ENCODE measurements at places on chromosomes 1 and 21.

DNA sequence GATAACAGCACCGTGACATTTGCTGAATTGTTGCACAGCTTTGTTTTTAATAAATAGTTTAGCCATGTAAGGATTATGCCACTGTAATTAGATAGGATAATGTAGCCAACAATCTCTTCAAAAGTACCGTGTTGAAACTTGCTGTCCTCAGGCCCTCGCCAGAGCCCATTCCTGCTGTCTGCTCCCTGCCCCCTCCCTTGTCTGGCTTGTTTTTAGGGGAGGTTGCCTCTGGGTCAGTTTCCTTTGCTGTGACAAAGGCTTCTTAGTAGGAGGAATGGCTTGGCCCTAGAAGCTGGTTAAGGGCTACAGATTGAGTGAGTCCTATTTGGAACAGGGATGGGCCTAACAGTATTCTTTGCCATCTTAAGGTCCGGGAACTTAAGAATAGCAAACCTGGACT lies 107.9 kb downstream of the LMO4 start:
- no peak for DNase-seq

DNA sequence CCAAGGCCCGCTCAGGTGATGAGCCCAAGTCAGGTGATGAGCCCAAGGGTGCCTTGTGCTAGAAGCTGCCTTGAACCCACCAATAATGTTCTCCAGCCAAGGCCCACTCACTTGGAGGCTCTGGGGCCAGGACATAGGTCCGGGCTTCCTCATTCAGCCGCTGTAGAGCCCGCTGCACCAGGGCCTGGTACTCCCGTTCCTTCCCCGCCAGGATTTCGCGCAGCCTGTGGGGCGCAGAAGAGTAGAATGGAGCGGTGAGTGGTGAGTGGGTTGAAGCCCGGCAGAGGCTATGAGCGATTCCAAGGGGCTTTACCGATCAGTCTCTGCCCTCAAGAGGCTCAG lies 10.5 kb downstream of the MAP3K6 start:
- DNase-seq: no peak

- no peak for DNase-seq
These were observed 39.9 kb downstream of the PEX14 start for GRCh38 chr1:10514490-10515235.

DNA sequence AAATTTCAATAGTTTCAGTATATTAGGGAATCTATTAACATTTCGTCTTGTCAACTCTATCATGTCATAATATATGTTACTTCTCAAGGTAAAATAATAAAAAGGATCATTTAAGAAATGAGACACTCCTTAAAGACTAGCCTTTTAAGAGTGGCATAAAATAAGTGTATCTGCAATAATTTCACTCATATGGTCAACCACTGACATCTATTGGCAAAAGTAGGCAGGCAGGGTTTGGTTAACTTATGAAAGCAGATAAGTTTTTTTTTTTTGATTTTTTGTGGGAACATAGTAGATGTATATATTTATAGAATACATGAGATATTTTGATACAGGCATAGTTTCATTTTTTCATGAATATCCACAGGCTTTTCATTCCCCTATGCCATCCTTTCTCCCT lies 5.5 kb upstream of the RGS21 start:
- no peak for DNase-seq

GRCh38 chr1:218249338-218250140 lies 35.6 kb upstream of the RRP15 start:
- DNase-seq: no peak

DNA sequence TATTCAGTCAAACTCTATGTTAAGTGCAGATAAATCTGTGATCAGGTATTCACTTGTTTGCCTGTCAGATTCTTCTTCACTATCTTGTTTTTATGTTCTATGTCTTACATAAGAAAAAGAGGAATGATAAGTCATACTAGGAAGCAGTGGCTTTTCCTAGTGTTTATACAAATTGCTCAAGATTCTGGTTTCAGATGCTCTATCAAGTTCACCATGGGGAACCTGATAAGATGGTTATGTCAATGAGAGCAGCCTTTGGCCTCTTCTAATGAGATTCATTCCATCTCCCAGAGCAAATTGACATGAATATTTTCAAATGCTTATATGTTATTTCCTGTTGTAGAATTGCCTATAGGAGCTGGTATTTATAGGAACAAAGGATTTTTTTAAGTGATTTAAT lies 218.8 kb upstream of the TMPRSS15 start:
- no peak for DNase-seq

DNA sequence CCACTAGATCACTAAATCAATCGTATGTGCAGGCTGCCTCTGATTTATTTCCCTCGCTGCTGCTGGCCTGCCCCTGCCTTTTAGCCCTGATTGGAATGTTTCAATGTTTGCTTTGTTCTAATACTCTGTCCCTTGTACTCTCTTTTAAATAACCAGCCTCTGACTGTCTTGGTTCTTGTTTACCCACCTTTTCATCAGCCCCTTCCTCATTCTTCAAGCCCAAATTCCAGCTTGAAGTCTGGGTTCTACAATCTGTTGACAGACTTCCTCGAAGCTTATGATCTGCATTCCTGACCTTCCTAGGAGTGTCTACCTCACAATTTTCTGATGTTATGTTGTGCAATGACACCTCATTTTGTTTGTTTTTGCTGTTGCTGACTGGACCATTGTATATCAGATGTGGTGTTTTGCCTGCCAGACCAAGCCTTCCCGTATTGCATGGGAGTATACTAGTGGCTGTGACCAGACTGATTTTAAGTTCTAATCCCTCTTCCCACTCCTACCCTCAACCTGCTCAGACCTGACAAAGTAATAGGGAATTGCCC lies 46.6 kb upstream of the APOBEC4 start:
- no peak for DNase-seq

- DNase-seq: no peak
These were observed 17.8 kb upstream of the PLA2G2E start for GRCh38 chr1:19941206-19941568.

DNA sequence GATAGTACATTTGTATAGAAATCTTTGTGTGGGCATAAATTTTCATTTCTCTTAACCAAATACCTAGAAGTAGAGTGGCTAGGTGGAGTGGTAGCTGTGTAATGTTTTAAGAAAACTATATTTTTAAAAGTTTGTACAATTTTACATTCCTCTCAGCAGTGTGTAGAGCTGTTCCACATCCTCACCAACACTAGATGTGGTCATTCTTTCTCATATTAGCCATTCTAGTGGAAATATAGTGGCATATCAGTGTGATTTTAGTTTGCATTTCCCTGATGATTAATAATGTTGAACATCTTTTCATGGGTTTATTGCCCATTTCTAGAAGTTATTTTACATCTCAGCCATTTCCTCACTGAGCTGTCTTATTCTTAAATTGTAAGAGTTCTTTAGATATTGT lies 65.5 kb downstream of the ITSN1 start:
- DNase-seq: no peak

DNA sequence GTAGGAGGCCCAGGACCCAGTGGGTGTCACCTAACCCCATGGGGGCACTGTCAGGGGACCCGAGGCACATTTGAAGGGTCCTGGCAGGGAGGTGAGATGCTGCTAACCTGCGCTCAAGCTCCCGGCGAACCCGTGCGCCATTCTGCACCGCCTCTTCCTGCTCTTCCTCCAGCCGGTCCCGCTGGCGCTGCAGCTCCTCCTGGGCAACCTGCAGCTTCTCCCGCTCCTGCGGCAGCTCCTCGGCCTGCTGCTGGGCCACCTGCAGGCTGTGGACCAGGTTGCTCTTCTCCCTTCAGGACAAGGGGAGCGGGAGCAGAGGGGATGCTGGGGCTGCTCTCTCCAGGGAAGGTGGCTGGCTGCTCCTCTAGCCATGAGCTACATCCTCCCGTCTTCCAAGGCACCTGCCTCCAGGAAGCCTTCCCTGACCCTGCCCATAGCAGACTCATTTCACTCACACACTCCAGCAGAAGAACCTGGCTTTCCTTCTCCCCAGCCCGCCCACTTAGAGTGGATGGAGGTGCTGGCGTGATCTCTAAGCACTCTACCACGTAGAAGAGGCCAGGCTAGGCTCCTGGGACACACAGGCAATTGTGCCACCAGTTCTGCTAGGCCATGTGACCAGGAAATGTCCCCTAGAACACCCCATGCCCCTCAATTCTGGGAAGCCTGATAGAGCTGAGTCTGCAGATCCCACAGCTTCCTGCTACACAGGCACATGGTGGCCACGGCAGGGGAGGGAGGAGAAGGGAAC lies 15.2 kb upstream of the NBPF1 start:
- DNase-seq: no peak

GRCh38 chr1:185477638-185478580 lies 160.9 kb upstream of the IVNS1ABP start:
- no peak for DNase-seq

DNA sequence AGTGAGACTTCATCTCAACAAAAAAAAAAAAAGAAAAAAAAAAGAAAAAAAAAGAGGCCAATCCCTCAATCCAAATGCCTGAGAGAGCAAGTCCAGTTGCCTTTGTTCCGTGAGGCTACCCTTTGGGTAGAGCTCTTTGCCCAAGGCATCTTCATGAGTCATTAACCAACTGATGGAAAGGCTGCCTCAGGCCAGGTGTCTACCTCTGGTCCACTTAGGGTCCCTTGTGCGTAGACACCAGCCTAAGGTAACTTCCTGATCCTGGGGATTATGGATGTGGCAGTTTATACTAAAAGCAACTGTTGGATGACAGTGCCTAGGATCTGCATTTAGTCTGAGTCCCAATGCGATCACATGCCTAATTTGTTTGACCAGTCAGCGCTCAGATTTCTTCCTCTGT lies 20.7 kb upstream of the ZNF326 start:
- no peak for DNase-seq

- DNase-seq: no peak
These were observed 105.2 kb downstream of the SUSD4 start for GRCh38 chr1:223258751-223259198.

DNA sequence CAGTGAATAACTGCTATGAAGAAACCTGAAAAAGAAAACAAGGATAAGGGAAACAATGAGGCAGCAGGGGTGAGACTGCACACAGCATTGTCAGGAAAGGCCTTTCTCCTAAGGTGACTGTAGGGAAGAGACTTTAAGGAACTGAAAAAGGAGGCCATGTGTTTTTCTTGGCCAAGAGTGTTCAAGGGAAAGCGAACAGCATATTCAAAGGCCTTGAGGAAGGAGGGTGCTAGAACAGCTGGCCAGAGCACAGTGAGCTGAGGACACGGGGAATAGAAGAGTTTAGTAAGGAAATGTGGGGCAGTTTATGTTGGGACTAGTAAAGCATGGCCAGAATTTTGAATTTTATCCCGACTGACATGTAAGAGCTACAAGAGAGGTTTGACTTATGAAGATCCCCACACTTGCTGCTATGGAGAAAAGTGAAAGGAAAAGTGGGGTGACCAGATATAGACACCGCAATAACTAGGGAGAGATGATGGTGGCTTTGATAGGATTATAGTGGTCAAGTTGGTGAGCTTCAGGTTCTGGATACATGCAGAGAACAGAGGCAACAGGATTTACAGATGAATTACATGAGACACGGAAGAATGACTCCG lies 1.4 kb downstream of the RWDD2B start:
- DNase-seq: no peak

DNA sequence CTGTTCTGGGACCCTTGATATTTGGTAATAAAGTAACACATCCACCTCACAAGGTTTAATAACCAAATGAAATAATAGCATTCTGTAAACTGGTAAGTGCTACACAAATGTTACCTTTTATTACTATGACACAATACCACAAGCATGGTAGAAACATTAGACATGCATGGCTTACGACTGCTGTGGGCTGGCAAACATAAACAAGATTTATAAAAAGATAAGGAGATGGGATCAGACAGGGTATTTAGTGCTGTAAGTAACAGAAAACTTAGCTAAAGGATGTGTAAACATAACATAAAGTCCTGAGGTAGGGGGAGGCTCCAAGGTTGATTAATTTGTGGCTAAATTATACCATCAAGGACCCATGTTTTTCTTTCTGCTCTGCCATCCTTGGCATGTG lies 212.6 kb downstream of the BARHL2 start:
- no peak for DNase-seq

- DNase-seq: no peak
These were observed 12.0 kb downstream of the MAB21L3 start for GRCh38 chr1:116122955-116123757.

DNA sequence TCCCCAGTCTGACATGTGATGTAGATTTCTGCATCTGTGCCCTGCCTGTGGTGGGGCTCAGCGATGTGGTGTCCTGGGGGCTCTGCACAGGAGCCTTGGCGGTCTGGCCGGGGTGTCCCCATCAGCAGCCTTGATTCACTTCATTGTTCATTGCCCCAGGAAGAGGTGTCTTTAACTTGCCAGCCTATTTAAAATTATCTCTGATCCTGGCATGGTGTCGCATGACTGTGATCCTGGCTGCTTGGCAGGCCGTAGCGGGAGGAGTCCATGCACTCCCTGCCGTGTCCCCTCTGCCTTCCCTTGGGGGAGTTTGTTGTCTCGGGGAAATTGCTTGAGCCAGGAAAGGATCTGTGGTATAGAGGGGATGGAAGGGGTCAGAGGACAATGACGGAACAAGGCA lies 59.9 kb downstream of the TRIM11 start:
- no peak for DNase-seq

DNA sequence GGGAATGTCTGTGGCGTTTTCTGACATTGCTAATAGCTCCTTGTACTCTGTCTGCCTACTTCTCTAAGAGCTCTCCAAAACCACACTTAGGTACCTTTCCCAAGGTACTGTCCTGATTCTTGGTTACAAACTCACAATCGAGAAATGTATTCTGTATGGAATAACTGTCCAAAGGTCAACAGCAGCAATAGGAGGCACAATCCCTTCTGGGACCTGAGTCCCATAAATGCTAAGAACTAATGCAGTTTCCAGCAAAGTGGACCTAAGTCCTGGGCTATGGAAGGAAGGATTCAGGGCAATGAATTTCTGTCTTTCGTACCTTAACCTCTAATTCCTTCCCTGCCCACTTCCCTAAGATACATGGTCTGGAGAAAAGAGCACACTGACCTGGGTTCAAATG lies 59.7 kb downstream of the DMAP1 start:
- no peak for DNase-seq

GRCh38 chr1:38941093-38941492 lies 537 bp downstream of the RHBDL2 start:
- DNase-seq: no peak

GRCh38 chr1:17759114-17759513 lies 4.0 kb downstream of the ACTL8 start:
- no peak for DNase-seq

- DNase-seq: no peak
These were observed 23.4 kb downstream of the PDPN start for GRCh38 chr1:13607002-13607401.

- DNase-seq: no peak
These were observed 2.3 kb downstream of the IL6R start for GRCh38 chr1:154407198-154408091.

- no peak for DNase-seq
These were observed 4.4 kb upstream of the RUNX1 start for GRCh38 chr21:35053356-35054096.

GRCh38 chr1:223029985-223030769 lies 112.9 kb downstream of the TLR5 start:
- no peak for DNase-seq
